ENCODE measurements at places on chromosomes 4 and X. TPM values are rescaled to one million over a fixed set of nuclear protein-coding genes. Genes with fewer than 3 reads are reported as not detected.

KDR gene
- total RNA-seq, result 5.7 TPM

PNMA6A gene
- total RNA-seq, result 0.29 TPM

ESX1 gene
- total RNA-seq, result not detected

TMEM156 gene
- 3.7 TPM for total RNA-seq

PROM1 gene
- 0.14 TPM for total RNA-seq

FAM47A gene
- not detected for total RNA-seq

RTL3 gene
- not detected for total RNA-seq

CCKAR gene
- total RNA-seq, result not detected

ATXN3L gene
- not detected for total RNA-seq

ABCG2 gene
- total RNA-seq, result 17.8 TPM

SPANXB1 gene
- not detected for total RNA-seq

Data from placental pericyte (primary cell).